Activated CD4-positive, alpha-beta T cell treated with anti-CD3 and anti-CD28 coated beads, Interleukin-2, amount 50 U/mL, for 4 hours (primary cell): ENCODE measurements at places on chromosomes 5 and 9.

- DNase-seq: no peak
These were observed 17.3 kb upstream of the LTC4S start for GRCh38 chr5:179776411-179776938.

DNA sequence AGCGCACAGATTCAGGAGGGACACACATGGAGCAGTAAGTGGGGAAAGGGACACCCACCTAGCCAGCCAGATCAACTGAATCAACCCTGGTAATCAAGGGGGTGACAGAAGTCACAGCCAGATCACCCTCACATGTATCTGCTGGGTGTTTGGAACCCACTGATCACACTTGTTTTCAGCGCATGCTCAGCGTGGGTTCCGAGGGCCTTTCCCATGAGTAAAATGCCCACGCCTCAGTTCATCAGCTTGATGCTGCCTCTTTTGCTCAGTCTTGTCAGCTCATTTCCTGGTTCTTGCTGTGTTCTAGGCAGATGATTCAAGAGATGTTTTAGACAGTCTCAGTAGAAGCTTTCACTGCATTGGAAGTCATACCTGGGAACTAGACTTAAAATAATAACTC, 123.2 kb upstream of the SLC30A5 start:
- DNase-seq: no peak

GRCh38 chr9:72365525-72366256, 683 bp upstream of the ZFAND5 start:
- DNase-seq: peak; percentile 39

- DNase-seq: no peak
These were observed 13.2 kb upstream of the ERAP2 start for GRCh38 chr5:96863114-96863513.

DNA sequence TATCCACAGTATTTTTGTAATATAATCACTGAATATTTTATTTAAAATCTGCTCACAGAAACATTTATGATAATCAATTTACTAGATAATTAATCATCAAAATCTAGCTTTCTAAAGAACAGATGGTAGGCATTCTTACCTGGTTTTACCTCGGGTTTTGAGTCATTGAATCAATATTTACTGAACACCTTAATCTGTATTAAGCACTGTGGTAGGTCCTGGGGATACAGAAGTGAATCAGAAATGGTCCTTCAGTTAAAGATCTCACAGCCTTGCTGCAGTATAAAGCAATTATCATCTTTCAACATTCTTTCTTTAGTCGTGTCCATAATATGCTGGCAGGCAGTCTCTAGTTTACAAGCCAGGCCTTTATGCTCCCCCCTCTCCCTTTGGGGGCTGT, 2.0 kb upstream of the MEIKIN start:
- no peak for DNase-seq
